ENCODE measurements at places on chromosomes 7 and 10. TPM values are rescaled to one million over a fixed set of nuclear protein-coding genes. Genes with fewer than 3 reads are reported as not detected.

AHR gene
- total RNA-seq = 149 TPM

UTF1 gene
- not detected for total RNA-seq

SMKR1 gene
- total RNA-seq = not detected

PRLHR gene
- total RNA-seq = not detected

OR6V1 gene
- total RNA-seq = not detected

ANKRD22 gene
- not detected for total RNA-seq

CCNJ gene
- total RNA-seq = 6.0 TPM

PRTFDC1 gene
- 3.6 TPM for total RNA-seq

- DNase-seq = no peak
Observed at GRCh38 chr7:27351137-27351536, 108.5 kb downstream of the EVX1 start.

DNA sequence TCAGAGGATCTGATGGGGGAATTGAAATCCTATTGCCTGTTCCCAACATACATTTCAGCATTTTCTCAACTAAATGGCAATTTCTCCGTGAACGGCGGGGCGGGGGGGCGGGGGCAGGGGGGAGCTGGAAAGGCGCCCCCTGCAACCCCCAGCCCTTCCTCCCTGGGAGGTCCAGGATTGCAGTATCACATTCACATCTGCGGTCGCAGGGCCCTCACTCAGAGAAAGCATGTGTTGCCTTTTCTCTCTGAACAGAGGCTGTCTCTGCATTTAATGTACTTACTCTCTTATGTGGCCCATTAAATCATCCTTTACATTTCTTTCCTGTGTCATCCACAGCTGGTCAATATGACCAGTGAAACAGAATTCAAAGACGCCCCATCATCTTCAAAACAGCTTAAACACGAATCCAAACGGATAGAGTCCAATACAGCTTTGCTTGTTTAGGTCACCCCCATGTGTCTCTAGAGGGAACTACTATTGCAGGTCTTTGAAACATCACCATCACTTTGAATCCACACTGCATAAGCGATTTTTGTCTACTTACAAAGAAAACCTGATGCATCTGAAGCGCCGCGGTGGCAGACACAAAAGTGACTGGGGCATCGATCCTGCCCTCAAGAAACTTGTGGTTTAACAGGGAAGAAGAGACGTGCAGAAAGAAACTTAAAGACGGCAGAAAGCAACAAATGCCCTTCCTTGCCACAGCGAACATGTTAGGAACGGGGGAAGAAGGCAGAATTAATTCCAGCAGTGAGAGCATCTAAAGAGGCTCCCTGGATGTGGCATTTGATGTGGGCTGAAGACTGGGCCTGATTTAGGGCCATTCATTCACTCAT is 17.0 kb upstream of the ECHDC3 start:
- DNase-seq = no peak

GRCh38 chr10:121822180-121822579 is 105.7 kb downstream of the ATE1 start:
- no peak for DNase-seq

DNA sequence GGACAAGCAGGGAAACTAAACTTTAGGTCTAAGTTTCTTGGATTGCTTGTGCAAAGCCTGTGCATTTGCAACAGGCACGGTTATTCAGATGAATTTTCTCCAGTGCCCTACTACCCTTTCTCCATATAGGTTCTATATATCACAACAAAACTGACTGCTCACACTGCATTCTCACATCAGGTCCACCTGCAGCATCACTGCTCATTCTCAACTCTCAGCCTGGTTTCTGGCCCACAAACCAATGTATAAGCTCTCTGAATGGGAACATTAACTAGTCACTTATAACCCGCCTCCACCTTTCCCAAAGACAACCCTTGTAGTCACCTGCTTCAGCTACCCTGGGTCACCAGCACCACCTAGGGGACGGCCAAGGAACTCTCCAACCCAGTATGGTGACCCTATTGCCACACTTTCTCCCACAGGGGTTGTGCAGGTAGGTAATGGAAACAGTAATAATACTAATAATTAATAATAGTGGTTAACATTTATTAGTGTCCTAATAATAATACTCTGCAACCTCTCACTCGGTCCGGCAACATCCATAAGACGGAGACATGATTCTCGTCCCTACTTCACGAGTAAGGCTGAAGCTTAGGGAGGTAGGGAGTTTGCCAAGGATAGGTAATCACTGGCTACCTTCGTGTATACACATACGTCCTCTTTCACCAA is 97.3 kb downstream of the CLEC2L start:
- no peak for DNase-seq

DNA sequence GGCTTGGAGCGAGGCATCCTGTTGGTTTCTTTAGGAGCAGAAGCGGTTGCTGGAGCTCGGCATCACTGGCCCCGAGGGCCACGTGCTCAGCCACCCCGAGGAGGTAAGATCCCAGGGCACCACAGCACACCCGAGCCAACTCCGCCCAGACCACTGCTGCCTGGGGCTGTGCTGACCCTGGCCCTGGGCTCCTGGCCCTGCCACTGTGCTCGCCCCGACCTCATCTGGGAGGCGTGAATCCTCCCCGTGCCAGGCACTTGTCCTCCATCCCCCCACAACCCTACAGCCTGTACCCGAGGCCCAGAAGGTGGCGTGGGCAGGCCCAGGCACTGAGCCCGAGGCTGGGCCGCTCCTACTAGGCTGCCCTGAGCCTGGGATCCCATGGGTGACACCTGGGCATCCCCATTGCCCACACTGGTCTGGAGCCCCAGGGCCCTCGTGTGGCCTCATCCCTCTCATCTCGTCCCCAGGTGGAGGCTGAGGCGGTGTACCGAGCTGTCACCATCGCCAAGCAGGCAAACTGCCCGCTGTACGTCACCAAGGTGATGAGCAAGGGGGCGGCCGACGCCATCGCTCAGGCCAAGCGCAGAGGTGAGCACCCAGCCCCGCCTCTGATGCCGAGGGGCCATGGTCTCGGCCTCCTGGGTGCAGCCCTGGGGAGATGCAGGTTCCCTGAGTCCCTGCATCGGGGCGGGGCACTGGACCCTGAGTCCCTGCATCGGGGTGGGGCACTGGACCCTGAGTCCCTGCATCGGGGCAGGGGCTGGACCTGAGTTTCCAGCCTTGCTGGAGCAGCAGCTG is 11.8 kb downstream of the DPYSL4 start:
- no peak for DNase-seq

DNA sequence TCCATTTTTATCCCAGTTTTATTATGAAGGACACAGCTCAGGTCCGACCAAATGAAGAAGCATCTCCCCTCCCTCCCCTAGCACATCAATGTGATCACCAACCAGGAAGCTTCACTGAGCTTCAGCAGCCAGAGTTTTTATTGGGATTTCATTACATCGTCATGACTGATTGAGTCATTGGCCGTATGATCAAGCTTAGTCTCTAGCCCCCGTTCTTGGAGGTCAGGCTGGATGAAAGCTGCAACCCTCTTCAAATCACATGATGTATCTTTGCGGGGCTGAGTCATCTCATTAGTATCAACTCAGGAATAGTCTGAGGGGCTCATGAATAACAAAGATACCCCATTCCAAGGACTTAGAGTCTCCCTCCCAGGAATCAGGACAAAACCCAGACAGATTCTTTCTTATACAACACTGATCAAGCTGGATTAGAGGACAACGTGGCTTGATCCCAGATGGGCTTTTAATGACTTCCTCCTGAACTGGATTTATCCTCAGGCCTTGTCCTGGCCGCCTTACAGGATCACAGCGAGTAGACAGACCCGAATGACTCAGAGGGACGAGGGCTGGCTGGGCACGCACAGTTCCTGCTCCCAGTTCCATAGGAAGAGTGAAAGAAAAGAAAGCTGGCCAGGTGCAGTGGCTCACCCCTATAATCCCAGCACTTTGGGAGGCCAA is 14.5 kb downstream of the LIMK1 start:
- no peak for DNase-seq

GRCh38 chr7:44281811-44282600 is 43.4 kb downstream of the CAMK2B start:
- DNase-seq = peak; percentile 52

- DNase-seq = no peak
Observed at GRCh38 chr7:69395061-69395714, 203.1 kb upstream of the AUTS2 start.

DNA sequence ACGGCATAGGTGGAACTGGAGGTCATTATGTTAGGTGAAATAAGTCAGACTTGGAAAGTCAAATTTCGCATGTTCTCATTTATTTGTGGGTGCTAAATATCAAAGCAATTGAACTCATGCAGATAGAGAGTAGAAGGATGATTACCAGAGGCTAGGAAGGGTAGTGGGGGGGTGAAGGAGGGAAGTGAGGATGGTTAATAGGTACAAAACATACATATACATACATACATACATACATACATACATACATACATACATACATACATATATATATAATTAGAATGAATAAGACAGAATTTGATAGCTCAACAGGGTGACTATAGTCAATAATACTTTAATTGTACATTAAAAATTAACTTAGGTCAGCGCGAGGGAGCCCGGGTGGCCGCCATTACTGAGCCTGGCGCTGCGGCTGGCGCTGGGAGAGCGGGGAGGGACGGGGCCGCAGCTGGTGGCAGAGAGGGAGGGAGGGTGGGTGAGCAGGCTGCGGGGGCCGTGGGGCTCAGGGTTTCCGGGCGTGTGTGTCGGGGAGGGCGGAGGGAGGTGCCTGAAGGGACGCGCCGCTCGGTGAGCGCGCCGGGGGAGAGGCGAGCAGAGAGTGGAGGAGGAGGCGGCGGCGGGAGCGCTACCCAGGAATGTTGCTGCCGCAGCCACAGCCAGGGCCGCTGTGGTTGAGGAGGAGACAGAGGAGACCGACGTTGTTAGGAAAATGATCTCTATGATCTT is 85.8 kb upstream of the EGFR start:
- peak; percentile 78 for DNase-seq

GRCh38 chr10:13299437-13300287 is at the start of gene PHYH:
Gene PHYH, minus strand, starts transcription at chr10:13300064. Its CDS starts 22 bp downstream, at chr10:13300042.
- peak; percentile 75 for DNase-seq

- no peak for DNase-seq
Observed at GRCh38 chr7:113338071-113338696, 219.8 kb upstream of the SMIM30 start.

GRCh38 chr7:128795129-128795528 is 3.4 kb downstream of the CCDC136 start:
- DNase-seq = no peak

DNA sequence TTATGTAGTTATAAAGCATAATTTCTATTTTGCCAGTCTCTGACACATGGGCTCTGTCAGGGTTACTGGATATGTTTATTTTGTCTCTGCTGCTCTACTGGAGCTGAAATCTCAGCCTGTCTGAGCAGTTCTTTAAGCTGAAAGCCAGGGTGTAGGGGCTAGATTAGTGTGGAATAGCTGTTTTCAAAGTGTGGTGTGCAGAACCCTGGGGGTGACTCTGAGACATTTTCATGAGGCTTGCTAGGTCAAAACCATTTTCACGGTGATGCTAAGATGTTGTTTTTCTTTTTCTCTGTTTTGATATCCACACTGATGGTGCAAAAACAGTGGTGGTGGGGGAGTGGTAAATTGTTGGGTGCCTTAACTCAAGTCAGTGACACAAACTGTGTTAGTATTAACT is 45.5 kb downstream of the CREM start:
- DNase-seq = no peak

DNA sequence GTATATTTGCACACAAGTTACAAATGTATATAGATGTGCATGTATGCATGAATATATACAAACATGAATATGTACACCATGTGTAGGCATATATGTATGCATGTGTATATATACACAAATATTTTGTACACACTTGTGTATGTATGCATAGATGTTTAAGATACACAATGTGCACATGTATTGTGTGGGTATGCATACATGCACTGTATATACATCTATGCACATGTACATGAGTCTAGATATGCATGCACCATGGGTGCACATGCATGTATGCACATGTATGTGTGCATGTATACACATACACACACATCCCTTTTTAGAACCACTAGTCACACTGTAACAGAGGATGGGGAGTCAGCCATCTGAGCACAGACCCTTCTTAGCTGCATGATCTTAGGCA is 249.4 kb downstream of the COBL start:
- no peak for DNase-seq

DNA sequence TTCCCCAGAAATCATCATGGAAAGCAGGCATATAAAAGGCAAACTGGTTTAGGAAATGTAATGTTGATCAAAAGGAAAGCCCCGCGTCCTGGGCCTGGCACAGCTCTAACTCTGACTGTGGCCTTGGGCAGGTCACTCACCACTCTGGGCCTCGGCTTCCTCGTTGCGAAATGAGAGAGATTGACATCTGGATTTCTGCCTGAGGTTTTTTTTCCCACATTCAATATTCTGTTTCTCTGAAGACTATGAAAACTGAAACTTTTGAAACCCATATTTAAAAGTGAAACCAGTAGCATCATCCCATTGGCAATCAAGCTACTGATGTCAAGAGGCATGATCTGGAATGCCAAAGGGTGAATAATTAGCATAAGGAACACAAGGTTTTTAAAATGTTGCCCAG is 369.7 kb upstream of the NPVF start:
- DNase-seq = no peak

GRCh38 chr7:114791771-114792170 is 130.1 kb upstream of the MDFIC start:
- no peak for DNase-seq

- DNase-seq = no peak
Observed at GRCh38 chr10:18607503-18608378, 43.6 kb downstream of the NSUN6 start.

- DNase-seq = no peak
Observed at GRCh38 chr7:29565224-29565630, 1.6 kb downstream of the PRR15 start.

GRCh38 chr10:28171468-28172222 is 131.2 kb downstream of the MPP7 start:
- DNase-seq = no peak

- no peak for DNase-seq
Observed at GRCh38 chr10:74799721-74800221, 26.6 kb upstream of the KAT6B start.

- no peak for DNase-seq
Observed at GRCh38 chr7:42740408-42740807, 171.5 kb downstream of the C7orf25 start.

GRCh38 chr10:21010615-21011014 is 113.5 kb upstream of the NEBL start:
- no peak for DNase-seq

- no peak for DNase-seq
Observed at GRCh38 chr7:70942791-70943190, 189.2 kb upstream of the GALNT17 start.

GRCh38 chr7:46024263-46024916 is 103.3 kb upstream of the IGFBP3 start:
- DNase-seq = no peak

- DNase-seq = no peak
Observed at GRCh38 chr10:102635377-102635776, 8.9 kb upstream of the TRIM8 start.

- no peak for DNase-seq
Observed at GRCh38 chr10:36002445-36002844, 360.3 kb upstream of the FZD8 start.

- no peak for DNase-seq
Observed at GRCh38 chr7:151208253-151208862, 1.9 kb downstream of the H2BK1 start.
